DMS79 (cell line): ENCODE measurements at places on chromosomes 4 and X.

DNA sequence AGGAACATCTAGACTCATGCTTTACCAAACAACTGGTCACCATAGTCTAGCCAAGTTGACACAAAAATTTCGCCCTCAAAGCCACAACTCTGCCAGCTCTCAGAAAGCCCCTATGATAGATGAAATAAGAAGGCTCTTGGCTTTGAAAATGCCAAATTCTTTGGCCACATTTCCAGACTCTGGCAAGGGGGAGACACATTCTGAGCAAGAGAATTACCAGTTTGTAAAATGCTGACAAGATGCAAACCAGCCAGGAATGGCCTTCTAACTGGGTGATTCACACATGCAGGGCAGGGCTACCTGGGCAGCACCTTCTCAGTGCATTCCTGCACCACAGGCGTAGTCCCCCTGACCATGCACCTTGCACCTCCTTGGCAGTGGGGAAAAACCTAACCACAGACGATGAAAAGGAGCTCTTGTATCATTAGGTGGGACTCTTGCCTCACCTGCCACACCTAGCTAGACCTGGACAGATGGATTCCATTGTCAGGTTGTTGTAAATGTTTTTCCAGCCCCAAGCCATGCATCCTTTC lies 77.4 kb upstream of the CPEB2 start:
- DNase-seq, result no peak

DNA sequence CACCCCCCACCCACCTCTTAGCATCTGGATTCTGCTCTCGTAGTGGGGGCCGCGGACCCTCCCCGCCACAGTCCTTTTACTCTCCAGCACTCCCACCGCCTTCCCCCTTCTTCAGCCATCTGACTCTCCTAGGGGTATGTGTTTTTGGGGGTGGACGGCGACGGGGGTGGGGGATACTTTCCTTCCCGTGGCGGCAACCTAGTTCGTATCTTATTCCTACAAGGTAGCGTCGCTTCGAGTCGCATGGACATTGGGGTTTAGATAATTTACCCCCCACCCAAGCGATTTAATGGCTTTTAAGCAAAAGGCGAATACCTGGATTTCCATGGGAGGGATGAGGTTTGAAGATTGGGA lies 1.3 kb upstream of the BCORL1 start:
- DNase-seq, result no peak

- DNase-seq, result no peak
These were observed 29.4 kb upstream of the FOXR2 start for GRCh38 chrX:55593756-55594257.

DNA sequence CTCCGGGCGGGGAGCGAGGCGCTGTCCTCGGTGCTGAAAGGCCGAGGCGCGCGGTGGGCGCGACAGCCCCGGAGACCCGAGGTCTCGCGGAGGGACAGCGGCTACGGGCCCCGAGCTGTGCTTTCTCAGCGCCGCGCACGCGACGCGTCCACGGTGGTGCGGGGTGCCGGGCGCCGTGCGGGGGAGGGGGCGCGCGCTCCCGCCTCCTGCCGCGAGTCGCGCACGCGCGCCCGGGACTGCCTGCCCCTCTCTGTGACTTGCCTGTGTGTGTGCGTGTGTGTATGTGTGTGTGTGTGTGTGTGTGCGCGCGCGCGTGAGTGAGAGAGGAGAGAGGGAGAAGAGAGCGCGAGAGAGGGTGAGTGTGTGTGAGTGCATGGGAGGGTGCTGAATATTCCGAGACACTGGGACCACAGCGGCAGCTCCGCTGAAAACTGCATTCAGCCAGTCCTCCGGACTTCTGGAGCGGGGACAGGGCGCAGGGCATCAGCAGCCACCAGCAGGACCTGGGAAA lies at the start of gene GRIA2:
Gene GRIA2 (plus strand): TSS at position 358 of the 511 bp plus-strand sequence. CDS start 315 bp downstream, outside the sequence.
- DNase-seq, result no peak

DNA sequence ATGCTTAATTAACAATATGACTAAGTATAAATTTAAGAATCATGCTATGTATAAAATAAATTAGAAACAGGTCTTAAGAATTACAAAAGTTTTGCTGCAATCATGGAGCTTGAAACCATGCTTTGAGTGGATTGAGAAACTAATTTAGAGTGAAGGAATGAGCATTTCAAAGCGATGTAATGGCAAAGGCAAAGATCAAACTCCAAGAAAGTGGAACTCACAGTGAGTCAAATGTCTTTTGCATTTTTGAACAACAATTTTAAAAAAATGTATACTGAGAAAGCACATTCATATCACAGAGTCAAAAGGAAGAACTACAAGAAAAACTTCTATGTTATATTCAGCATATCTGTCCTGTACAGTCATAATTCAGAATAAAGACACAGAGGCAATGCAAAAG lies 6.6 kb downstream of the GPRIN3 start:
- no peak for DNase-seq

DNA sequence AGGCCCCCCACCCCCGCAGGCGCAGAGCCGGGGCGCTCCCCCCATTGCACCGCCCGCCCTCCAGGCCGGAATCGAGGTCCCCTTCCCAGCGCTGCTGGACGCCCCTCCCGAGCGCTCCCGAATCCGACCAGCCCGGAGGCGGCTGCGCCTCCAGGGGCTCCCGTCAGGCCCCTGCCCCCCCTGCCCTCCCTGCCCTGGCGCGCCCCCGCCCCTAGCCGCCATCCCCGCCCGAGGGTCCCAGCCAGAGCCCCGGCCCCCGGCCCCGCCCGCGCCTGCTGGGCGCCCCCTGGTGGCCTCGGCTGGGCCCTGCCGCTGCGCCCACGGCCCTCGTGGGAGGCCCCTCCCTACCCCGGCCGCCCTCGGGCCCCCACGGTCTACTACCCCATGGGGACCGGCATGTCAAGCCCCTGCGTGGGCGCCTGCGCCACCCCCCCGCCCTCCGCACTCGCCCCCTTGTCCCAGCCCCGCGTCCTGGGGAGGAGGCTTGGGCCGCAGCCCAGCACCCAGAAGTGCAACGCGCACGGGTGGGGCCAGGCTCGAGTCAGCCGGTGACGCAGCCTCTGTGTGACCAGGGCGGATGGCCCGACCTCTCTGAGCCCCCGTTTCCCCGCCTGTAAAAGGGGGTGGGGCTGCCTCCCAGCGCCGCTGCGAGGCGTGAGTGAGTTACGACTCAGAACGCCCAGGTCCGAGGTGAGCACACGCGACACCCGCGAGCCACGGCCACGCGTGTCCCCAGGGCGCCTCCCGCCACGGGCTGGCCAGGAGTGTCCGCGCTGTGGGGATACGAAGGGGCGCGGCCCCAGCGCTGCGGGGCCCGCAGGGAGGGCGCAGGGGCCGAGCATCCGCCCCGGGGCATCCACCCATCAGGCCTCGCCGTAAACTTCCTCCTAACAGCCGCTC lies 104.9 kb downstream of the FAM53A start:
- DNase-seq, result no peak

DNA sequence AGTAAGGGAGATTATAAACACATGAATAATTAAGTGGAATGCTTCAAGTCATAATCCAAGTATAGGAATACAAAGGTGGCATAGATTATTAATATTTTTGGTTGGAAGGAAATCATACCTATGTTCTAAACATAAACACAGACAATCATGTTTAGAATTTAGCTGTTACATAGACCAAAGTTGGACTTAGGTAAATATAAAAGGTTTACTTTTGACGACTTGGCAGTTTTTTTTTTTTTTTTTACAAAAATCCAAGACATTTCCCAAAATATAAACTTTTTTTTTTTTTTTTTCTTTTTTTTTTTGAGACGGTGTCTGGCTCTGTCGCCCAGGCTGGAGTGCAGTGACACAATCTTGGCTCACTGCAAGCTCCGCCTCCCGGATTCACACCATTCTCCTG lies 3.5 kb upstream of the N4BP2 start:
- DNase-seq, result no peak

DNA sequence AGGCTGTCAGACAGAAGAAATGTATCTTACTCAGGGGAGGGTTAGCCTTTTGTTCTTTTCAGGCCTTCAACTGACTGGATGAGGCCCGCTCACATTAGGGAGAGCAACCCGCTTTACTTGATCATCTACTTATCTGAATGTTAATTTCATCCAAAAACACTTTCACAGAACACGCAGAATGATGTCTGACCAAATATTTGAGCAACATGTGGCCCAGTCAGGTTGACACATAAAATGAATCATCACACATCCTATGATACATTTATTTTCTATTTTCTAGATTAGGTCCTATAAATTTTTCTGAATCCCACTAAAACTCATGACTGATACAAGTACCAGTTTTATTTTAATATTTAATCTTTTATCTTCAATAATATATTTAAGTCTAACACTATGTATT lies 260.3 kb downstream of the IL15 start:
- no peak for DNase-seq

DNA sequence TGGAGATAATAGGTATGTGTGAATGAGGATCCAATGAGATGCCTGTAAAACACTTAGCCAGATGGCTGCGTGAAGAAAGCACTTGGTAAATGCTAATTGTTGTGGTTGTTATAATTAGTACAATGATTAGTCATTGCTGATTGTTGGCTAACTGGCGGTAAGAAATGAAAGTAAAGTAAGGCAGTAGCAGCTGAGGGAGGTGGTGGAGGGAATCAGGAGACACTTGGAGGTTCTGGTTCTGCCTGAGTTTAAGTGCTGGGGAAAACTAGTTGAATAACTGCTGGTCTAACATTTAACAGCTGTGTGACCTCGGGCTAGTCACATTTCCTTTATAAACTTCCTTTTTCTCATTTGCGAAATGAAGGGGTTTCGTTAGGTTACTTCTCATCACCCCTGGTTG lies 30.9 kb downstream of the CD38 start:
- no peak for DNase-seq

DNA sequence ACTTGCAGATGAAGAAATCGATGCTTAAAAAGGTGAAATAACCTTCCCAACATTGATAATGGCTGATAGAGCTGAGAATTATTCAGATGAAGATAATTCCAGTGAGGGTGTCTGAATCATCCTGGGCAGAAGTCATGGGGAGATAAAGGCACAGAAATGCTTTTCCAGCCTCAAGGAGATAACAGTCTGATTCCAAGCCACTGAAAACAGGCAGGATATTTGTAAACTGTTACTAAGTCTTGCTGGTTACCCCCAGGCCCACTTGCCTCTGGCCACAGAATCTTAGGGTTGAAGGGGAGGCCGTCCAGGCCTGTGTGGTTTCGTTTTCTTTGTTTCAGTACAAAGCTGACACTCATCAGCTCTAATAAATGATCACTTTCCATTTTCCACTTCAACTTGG lies 158.5 kb downstream of the SH3KBP1 start:
- DNase-seq, result no peak

- DNase-seq, result no peak
These were observed 1.3 kb upstream of the S100P start for GRCh38 chr4:6692379-6692778.

- DNase-seq, result no peak
These were observed 20.2 kb downstream of the CCNG2 start for GRCh38 chr4:77177199-77177598.

- no peak for DNase-seq
These were observed 118.7 kb upstream of the ANXA3 start for GRCh38 chr4:78432896-78433295.

- no peak for DNase-seq
These were observed 13.8 kb upstream of the GNPDA2 start for GRCh38 chr4:44740201-44740600.

GRCh38 chr4:97950836-97951235 lies 192.4 kb downstream of the STPG2 start:
- DNase-seq, result no peak

GRCh38 chr4:159367781-159368080 lies 264.9 kb downstream of the RAPGEF2 start:
- DNase-seq, result no peak

GRCh38 chr4:168830777-168831512 lies 179.1 kb downstream of the CBR4 start:
- DNase-seq, result no peak

DNA sequence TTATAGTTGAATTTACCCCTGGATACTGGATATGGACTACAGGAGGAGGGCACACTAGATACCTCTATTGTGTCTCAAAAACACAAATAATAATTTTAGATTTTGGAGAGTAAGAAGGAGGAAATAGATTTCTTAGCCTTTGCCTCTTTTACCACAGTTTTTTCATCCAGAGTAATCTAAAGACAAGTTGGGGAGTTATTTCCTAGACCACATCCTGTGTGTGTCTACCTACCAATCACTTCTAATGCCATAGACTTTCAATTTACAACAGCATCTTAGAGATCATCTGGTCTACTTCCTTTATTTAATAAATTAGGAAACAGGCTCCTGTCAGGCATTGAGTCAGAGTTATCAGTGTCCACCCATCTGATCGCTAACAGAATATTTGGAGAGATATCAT lies 191.5 kb downstream of the EDA start:
- DNase-seq, result no peak

DNA sequence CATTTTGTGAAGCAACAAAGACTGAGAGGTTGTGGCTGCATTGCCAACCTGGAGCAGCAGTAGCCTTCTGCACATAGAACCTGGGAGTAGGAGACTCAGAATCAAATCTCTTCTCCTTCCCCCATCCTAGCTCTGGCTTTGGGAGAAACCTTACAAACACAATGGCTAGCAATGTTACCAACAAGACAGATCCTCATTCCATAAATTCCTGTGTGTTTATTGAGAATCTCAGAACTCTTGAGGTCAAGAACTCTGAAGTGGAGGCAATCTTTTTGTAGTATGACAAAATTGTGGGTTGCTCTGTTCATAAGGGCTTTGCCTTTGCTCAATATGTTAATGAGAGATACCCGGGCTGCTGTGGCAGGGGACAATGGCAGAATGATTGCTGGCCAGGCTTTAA lies 406.7 kb upstream of the SPANXN1 start:
- no peak for DNase-seq

DNA sequence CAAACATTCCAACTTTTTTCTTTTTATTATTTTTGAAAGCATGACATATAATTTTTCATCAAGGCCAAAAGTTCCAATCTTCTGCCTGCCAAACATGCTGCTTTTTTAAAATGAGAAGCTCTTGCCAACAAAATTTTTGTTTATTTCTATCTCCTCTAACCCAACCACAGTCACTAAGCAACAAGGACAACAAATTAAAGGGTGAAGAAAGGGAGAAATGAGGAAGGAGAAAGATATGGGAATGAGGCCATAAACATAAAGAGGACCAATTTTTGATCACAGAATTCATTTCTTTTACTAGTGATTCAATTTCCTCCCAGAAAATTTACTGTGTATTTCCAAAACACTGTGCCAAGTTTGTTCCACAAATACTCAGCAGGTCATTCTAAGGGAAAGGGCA lies 537.0 kb upstream of the DIAPH2 start:
- DNase-seq, result no peak

GRCh38 chr4:162849937-162850336 lies 316.8 kb downstream of the NAF1 start:
- DNase-seq, result no peak

DNA sequence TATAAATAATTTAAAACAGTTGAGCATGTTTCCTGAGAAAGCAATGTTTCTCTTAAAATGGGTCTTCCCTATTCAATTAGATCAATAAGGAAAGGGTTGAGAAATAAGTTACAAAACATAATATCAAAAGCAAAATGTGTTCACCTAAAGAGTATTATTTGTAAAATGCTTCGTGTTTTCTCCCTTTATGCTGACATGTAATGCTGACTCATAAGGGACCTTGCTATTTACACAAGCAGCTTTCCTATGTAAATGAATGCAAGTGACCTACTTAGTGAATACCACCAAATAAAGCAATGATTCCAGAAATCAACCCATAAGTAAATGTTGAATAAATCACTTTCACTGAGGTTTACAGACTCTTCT lies 91.5 kb downstream of the ELOVL6 start:
- no peak for DNase-seq

GRCh38 chr4:7343950-7344349 lies 90.8 kb downstream of the PSAPL1 start:
- no peak for DNase-seq

- DNase-seq, result peak; percentile 92
These were observed 351.2 kb downstream of the ARHGAP24 start for GRCh38 chr4:85826060-85826678.
